ENCODE measurements at places on chromosomes 7 and 10.
A peak's percentile ranks its signal among the peaks of the same experiment; 100 is the strongest.

DNA sequence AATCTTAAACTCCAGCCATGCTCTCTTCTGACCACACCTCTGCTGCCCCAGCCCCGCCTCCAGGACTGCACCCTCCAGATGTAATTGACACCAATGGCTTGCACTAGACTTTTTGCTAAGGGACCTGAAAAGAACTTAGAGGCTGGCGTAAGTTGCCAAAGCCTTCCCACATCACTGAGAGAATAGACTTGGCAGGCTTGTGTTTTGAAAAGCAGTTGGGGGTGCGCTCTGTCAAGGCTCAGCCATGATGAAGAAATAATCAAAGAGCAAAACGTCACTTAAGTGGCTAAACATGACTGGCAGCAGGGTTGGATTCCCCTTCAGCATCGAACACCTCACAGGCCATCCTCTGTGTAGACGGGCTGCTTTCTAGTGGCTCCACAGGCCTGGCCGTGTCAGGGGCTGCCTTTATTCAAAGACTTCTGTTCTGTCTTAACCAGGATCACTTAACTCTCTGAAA is 195.2 kb upstream of the C7orf33 start:
- no peak for DNase-seq

DNA sequence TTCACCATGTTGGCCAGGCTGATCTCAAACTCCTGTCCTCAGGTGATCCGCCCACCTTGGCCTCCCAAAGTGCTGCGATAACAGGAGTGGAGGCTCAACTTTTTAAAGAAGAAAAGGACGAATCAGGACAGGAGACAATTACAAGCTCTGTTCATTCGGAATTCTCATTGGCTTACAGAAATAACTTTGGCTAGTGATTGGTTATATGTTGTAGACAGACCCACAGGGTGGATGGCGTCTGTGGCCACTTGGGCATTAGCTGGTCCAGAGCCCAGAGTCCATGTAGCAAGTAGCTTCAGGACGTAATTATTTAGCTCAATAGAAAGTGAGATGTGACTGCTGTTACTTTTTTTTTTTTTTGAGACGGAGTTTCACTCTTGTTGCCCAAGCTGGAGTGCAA is 160.5 kb upstream of the TNRC18 start:
- no peak for DNase-seq

DNA sequence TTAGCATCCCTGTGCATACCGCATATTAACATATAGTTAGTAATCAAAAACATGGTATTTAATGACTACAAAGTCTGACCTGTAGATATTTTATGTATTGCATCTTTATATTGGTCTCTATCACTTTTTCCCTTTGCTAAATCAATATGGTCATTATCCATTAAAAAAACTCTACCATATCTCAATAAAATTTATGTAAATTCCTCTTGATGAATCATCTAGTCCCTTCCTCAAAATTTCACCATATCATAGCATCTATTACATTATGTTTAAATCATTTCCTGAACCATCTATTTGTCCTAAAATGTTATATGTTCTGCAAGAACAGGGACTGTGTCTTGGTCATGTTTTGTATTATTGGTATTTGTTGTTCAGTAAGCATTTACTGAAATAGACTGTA is 7.7 kb upstream of the ING3 start:
- no peak for DNase-seq

DNA sequence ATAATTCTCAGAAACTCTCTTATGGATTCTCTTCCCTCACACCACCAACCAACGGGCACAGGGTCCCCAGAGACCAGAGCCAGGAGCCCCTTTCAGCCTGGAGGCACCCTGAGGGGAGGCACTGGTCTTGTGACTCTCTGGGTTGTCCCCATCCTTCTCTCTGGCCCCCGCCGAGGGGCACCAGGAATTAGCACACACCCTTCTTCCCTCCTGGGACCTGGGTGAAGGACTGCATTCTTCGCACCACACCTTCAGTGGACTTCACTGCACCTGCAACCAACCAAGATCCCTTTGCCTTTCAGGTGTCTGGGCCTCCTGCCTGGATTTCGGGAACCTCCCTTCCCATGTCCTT is 22.1 kb downstream of the PLAC9 start:
- no peak for DNase-seq

DNA sequence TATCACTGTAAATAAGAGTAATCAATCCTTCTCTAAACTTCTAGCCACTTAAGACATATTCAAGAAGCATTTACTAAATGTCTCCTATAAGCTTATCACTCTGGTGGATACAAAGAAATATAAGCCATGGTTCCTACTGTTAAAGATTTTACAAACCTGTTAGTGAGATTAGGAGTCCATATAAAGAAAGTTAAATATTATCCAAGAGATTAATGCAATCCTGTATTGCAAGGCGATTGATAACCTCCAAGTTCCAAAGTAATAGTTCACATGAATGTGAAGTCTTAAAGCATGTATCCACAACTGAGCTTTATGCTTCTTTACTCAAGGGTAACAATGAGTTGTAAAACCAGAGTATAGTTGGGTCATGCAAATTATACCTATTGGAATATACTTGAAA is 12.6 kb upstream of the BET1 start:
- DNase-seq = no peak

DNA sequence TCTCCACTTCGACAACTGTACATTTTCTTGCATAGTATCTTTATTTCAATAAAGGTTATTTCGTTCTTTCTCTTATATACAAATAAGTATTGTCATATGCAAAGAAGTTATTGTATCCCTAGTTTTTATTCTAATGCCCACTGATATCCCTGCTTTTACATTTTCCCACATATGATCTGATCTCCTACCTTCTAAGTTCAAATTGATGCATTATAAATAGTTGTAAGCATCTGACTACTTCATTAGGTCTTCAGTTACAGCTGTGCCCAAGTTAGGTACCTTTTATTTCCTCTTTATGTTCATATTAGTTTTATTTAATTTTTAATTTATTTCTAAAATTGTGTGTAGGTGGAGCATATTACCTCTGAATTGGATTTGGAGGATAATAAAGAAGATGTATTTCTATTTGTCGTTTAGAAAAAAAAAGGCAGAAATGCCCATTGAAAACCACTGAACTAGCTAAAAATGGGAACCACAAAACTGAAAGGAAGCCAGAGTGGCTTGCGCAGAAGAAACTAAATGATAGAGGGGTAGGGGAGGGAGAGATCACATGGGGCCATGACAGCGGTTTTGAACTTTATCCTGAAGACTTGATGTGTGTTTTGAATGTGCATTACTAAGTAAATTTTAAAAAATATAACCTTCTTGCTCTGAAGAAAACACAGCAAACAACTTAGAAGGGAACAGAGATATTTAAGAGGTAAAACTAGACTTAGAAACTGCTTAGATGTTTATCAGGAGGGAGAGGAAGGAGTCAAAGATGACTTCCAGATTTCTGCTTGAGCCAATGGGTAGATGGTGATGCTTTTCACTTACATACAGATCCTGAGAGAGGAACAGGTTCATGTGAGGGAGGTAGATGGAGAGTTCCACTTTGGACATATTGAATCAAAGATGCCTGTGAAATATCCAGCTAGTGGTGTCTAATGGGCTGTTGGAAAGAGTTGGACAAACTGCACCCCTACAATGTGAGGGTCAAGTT is 9.3 kb upstream of the ZC3HAV1L start:
- DNase-seq = no peak

DNA sequence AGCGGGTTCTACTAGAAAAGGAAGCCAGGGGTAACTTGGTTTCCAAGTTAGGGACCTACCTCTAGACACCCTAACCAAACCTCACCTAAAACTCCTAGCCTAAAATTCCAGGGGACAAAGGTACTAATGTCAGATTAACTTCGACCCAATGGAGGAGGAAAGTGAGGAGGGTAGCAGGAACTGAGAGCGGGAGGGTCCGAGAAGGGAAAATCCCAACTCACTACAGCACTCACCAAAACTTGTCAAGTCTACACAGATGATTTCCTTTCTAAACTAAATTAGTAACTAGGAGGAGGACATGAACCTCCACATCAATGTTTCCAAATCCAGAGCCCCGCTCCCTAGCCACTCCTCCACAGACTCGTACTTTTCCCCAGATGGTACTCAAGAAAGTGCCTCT is 22.6 kb downstream of the CHCHD3 start:
- DNase-seq = no peak

- no peak for DNase-seq
Observed at GRCh38 chr10:77616766-77617165, 20.8 kb downstream of the KCNMA1 start.

DNA sequence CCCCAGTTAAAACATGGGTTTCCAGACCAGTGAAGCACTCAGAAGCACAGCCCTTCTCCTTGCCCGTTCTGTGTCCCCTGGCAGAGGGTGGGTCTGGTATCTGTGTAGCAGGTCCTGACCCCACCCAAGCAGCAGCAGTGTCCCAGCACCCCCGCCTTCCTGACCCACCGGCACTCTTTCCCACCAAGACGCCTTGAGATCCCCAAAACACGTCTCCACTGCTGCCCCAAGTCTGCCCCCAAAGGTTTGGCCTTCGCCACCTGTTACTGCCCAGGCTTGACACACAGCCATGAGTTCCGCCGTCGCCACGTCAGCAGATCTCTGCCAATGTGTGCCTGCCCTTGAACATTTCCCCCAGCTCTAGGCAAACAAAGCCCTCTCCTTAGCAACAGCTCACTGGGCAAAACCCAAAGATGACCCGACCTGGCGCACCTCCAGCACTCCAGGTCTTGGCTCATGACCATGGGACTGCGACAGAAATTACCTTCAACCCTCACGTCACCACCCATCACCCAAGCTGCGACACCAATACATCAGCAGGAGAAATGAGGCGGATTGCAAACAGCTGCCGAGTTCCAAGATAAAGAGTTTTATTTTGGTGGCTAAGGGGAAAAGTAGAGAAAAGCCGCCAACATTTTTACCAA is 75.6 kb downstream of the CTBP2 start:
- DNase-seq = peak; percentile 53

DNA sequence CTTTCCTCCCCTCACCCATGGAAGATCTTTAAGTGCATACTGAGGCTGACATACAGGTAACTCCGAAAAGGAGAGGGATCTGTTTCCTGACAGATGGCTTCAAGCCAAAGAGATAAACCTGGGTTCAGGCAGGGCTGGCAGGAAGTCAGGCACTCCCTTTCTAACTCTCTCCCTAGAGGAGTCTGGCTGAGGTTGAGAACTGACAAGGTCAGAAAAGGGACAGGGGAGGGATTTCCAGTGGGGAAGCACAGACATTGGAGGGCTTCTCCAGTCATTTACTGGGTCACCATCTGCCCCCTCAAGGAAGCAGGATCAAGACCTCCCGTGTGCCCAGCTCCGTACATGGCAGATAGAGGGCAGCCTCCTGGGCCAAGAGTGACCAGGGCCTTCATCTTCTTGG is 31.6 kb downstream of the TLX1 start:
- DNase-seq = no peak

DNA sequence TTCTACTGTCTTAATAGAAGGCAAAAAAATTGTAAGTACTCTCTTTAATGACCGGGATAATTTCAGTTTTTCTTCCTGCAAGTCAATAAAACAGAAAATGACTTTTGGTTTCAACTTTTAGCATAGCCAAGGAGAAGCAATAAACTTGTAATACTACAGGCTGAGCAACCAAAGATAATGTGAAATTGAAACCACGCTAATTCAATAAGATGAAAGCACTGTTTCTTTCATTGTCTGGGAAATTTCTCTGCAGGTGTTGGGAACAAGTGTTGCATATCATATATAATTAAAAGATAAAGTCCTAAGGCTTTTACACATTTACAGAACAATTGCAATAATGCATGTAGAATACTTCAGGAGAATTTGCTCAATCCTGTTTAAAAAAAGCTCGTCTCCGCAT is 462.3 kb downstream of the PAXIP1 start:
- no peak for DNase-seq

DNA sequence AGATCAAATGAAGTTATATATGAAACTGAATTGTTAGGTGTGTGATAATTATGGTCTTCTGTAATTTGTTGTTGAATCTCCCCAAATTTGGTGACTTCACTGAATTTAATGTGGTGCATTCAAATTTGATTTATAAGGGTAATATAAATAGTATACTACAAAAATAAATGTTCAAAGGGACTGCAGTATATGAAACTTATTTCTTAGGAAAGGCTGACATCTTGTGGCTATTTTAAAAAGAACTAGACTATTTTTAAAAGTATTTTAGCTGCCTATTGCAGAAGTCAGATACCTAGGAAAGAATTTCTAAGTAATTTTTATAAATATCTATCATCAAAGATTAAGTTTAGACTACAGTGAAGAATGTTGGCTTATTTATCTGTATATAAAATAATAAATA is 36.6 kb downstream of the ATRNL1 start:
- peak; percentile 3 for DNase-seq

DNA sequence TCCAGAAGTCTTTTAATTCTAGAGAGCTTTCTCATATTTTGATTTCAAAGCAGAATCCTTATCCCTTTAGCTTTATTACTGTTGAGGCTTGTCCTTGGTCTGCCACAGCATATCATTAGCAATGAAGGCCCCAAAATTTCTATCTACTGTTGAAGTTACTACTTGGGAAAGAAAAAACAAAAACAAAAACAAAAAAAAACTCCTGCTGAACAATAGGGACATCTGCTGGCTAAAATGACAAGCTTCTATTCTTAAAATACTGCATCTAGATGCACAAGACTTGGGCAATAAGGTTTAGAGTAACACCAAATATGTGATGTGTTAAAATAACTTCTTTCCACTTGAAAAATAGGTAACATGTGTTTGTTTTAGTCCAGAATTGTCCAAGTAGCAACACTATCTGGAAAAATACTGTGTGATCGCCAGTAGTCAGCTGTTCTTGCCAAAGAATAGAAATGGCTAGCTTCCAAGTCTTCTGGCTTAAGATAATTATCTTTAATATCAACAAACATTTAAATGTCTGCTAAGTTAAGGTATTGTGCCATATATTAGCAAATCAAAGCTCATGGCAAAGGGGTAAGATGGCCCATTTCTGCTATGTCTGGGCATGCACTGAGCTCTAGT is 3.8 kb upstream of the DMTF1 start:
- DNase-seq = no peak

GRCh38 chr7:114988755-114989375 is 67.0 kb downstream of the MDFIC start:
- peak; percentile 4 for DNase-seq

DNA sequence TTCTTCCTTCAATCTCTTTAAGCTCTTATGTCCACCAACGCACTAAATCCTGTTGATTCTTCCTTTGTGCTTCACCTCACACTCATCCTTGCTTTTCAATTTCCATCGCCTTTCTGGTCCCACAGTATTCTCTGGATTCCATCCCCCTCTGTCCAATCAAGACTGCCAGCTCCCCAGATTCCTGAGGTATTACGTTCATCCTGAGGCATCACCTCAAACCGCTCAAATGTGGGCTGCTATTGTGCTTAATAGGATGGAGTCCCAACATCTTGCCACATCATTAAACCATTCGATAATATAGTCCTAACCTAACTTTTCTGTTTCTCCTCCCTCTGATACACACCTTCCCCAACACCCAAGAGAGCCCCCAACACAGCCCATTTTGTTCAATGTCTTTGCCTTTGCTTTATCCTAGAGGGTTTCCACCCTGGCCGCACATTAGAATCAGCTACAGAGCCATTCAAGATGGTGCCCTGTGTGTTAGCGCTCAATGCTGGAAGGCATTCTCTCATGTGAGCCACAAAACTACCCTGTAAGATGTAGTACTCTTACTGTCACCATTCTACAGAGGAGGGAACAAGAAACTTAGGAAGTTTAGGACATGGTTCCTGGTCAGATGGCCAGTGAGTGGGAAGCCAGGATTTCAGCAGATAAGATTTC is 79.5 kb upstream of the LEP start:
- no peak for DNase-seq

Measured in H54 (cell line).